Liver (tissue), 10 donors: ENCODE measurements at places on chromosomes 12 and 14. TPM values are rescaled to one million over a fixed set of nuclear protein-coding genes. Genes with fewer than 3 reads are reported as not detected.

DNA sequence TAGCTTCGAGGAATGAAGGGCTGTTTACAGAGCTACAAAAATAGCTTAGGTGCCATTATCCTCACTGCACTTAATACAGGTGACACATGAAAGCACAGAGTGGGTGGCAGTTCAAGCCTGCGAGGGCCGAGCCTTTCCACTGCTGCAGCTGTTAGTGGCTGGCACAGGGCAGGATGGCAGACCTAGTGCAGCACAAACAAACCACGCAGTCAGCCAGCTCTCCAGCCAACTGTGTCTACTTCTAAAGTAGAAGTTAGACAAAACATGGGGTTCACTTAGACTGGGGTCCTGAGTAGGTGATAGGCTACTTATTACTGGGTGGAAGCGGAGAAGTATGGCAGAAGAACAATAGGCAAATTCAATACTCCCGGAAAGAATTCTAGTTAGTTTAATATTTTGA, 95.4 kb downstream of the DUSP16 start:
- DNase-seq: no peak
- no peaks in the 10 kb centered on the region for H3K36me3 ChIP-seq
- no peak overlapping the region for H3K4me3 ChIP-seq
- H3K27me3 ChIP-seq: no peaks in the 10 kb centered on the region

DNA sequence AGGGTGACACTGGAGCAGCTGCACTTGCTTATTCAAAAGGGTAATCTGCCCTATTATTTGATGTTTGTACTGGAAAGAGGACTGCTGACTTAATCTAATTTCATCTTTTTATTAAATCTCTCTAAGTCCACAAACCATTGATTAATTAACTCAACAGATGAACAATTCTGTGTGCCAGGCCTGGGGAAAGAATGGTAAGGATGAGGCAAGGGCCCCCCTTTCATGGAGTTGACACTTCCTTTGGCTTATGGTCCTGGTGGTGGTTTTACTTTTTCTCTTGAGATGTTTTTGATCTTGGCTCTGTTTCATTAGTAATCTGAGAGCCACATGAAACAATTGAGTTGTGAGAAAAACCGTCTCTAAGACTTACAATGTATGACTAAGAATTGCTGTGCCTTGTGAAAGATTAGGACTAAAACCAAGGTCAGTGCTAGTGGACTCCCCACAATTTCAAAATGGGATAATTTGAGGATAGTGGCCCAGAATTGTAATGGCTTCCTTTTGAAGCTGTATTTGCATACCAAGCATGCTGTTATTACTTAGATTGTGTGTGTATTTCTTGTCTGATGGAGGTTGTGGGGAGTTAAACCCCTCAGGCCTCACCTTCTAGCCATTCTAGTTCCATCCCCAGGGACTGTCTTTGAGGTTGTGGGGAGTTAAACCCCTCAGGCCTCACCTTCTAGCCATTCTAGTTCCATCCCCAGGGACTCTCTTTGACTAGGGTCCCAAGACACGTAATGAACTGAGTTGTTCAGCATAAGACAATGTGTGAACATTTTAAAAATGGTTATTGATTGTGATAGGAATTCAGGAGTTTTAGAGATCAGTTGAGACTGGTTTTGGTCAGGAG, 52.5 kb upstream of the EVL start:
- no peaks in the 10 kb centered on the region for H3K36me3 ChIP-seq
- no peaks in the 10 kb centered on the region for H3K4me1 ChIP-seq
- no peak for DNase-seq
- H3K27ac ChIP-seq: no peak overlapping the region
- no peak overlapping the region for H3K4me3 ChIP-seq

LBHD2 gene
- total RNA-seq: 0.47 TPM

DNA sequence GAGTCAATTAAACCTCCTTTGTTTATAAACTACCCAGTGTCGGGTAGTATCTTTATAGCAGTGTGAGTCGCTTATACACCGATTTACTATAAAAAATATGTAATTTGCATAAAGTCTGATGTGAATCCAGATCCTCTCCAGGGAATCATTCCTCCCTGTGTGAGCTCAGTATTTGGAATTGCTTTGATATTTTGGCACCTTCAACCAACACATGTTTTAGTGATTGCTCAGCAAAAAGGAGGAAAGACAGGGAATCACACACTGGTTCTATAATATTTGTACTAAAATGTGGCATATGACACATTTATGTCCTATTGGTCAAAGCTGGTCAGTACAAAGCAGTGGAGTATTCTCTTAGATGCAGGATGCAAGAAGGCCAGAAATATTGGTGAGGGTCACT, 703.9 kb upstream of the ATXN7L3B start:
- no peak overlapping the region for H3K27ac ChIP-seq
- H3K36me3 ChIP-seq: no peaks in the 10 kb centered on the region
- no peaks in the 10 kb centered on the region for H3K4me1 ChIP-seq
- H3K27me3 ChIP-seq: no peaks in the 10 kb centered on the region
- DNase-seq: no peak

DNA sequence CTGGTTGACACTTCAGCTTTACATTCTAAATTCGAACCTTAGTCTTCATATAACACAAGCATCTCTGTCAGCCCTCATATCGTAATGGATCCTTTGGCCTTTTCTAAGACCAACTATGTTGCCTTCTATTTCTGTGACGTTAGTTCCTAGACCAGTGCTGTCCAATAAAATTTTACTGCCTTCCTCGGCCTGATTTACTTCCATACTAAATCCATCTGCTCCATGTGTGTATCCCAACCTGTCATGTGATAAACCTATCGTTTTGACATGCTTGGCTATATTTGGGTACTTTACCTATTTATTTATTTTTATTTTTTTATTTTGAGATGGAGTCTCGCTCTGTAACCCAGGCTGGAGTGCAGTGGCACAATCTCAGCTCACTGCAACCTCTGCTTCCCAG, 20.3 kb downstream of the ACAD10 start:
- peak overlapping the region; percentile 53 for H3K27ac ChIP-seq
- DNase-seq: no peak
- no peaks in the 10 kb centered on the region for H3K27me3 ChIP-seq
- peaks cover 29% of the 10 kb centered on the region for H3K36me3 ChIP-seq
- peaks cover 3% of the 10 kb centered on the region for H3K4me1 ChIP-seq
- no peak overlapping the region for H3K4me3 ChIP-seq

CD27 gene
- total RNA-seq: 0.67 TPM

SMIM41 gene
- total RNA-seq: 0.50 TPM

GRCh38 chr12:49230805-49231194, 34.1 kb upstream of the TUBA1C start:
- H3K36me3 ChIP-seq: no peaks in the 10 kb centered on the region
- no peaks in the 10 kb centered on the region for H3K27me3 ChIP-seq
- no peaks in the 10 kb centered on the region for H3K4me1 ChIP-seq
- no peak overlapping the region for H3K27ac ChIP-seq
- H3K4me3 ChIP-seq: no peak overlapping the region
- DNase-seq: no peak

DNA sequence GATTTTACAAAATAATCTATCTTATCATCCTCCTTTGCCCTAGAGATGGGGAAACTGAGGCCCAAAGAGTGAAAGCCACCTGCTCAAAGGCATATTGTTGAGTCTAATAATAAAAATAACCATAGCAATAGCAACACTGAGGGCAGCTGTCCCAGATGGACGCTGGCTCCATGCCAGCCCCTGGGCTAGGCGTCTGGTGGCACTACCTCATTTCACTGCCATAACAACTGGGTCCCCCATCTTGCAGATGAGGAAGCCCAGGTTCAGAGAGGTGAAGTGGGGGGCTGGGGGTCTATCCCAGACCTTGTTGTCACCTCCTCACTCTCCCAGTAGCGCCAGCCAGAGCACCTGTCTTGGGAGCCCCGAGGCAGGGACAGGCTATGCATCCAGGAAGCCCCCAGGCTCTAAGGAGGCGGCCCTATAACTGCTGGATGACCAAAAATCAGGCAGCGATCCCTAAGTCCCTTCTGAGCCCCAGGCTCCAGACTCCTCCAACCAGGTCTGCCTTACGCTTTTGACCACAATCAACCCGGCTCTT, 12.8 kb downstream of the BDKRB2 start:
- H3K4me3 ChIP-seq: no peak overlapping the region
- peaks cover 4% of the 10 kb centered on the region for H3K27me3 ChIP-seq
- H3K4me1 ChIP-seq: peaks cover 2% of the 10 kb centered on the region
- H3K27ac ChIP-seq: no peak overlapping the region
- no peak for DNase-seq

GRCh38 chr12:69338120-69338859, 9.9 kb upstream of the LYZ start:
- H3K4me3 ChIP-seq: no peak overlapping the region
- no peaks in the 10 kb centered on the region for H3K27me3 ChIP-seq
- peak overlapping the region; percentile 49 for H3K27ac ChIP-seq
- H3K4me1 ChIP-seq: peaks cover 33% of the 10 kb centered on the region
- H3K36me3 ChIP-seq: no peaks in the 10 kb centered on the region

DNA sequence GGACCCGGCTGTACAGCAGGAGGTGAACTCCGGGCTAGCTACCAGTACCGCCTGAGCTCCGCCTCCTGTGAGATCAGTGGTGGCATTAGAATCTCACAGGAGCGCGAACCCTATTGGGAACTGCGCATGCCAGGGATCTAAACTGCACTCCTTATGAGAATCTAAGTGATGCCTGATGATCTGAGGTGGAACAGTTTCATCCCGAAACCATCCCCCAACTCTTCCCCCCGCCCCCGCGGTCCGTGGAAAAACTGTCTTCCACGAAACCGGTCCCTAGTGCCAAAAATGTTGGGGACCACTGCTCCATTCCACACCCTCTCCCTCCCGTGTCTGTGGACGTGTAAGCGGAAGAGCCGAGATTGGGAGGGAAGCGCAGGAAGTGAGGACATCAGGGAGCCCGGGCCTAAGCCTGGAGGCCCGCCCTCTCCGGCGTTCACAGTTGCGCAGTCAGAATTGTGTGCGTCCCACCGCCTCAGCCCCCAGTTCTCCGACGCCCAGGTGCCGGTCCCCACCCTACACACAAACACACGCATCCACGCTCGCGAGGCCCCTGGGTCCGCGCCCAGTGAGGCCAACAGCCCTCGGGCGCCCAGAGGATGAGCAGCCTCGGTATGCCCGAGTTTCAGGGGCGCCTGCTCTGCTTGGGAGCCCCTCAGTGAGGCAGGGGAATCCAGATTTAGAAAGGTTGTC, 1.8 kb upstream of the RNASE4 start:
- no peaks in the 10 kb centered on the region for H3K36me3 ChIP-seq
- peak overlapping the region; percentile 97 for H3K27ac ChIP-seq
- peak; percentile 73 for DNase-seq
- H3K27me3 ChIP-seq: no peaks in the 10 kb centered on the region

LTBP2 gene
- 1.3 TPM for total RNA-seq

DNA sequence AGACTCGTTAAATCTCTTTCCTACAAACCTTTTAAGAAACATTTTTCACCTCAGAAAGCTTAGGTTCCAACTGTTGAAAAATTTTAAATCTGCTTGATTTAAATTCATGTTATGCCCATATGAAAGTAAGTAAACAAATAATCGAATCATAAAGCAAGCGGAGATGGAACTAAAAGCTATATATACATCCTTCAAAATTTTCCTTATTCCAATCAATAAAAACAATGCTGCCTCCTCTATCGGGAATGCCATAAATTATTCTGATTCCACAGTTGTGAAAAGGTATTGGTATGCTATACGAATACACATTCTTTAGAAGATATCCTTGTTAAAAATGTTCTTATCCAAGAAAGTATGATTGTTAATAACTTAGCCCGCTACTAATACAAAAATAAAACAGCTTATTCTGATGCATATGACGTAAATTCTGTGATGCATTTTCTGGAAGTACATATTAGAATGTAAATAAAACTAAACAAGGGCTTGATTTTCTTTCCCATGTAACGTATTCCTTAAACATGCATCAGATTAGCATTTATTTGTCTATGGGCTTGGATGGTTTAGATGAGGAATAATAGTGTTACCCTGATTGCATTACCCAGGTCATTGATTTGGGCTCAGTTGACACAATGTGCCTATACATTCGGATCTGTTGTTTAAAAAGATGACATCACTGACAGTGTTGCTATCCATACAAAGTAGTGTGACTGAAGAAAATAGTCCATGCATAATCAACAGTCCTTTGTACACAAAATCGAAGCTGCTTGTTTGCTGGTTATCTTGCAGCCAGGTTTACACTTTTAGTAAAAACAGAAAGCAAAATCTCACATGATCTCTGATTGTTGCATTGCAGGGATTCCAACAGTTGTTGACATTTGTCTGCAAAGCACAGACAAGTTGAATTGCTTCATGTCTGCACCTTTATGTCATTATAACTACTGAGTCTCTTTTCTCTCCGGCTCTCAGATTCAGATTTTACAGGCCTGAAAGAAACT, 656 bp upstream of the DTD2 start:
- H3K36me3 ChIP-seq: peaks cover 2% of the 10 kb centered on the region
- H3K27me3 ChIP-seq: no peaks in the 10 kb centered on the region
- peak overlapping the region; percentile 14 for H3K4me3 ChIP-seq
- peak overlapping the region; percentile 80 for H3K27ac ChIP-seq
- peaks cover 3% of the 10 kb centered on the region for H3K4me1 ChIP-seq
- no peak for DNase-seq

- peak; percentile 40 for DNase-seq
- no peak overlapping the region for H3K27ac ChIP-seq
- no peaks in the 10 kb centered on the region for H3K36me3 ChIP-seq
- peaks cover 6% of the 10 kb centered on the region for H3K4me1 ChIP-seq
Measured at GRCh38 chr14:54420478-54421142, 20.6 kb downstream of the CNIH1 start.

IQSEC3 gene
- 0.51 TPM for total RNA-seq

- DNase-seq: no peak
- no peaks in the 10 kb centered on the region for H3K4me1 ChIP-seq
- no peak overlapping the region for H3K27ac ChIP-seq
- no peaks in the 10 kb centered on the region for H3K27me3 ChIP-seq
- H3K36me3 ChIP-seq: no peaks in the 10 kb centered on the region
- H3K4me3 ChIP-seq: no peak overlapping the region
Measured at GRCh38 chr12:30296486-30296885, 399.2 kb downstream of the IPO8 start.

- H3K27me3 ChIP-seq: no peaks in the 10 kb centered on the region
- no peak overlapping the region for H3K27ac ChIP-seq
- peaks cover 6% of the 10 kb centered on the region for H3K4me1 ChIP-seq
- H3K36me3 ChIP-seq: no peaks in the 10 kb centered on the region
- no peak for DNase-seq
Measured at GRCh38 chr14:34843011-34843554, 32.1 kb downstream of the BAZ1A start.

DNA sequence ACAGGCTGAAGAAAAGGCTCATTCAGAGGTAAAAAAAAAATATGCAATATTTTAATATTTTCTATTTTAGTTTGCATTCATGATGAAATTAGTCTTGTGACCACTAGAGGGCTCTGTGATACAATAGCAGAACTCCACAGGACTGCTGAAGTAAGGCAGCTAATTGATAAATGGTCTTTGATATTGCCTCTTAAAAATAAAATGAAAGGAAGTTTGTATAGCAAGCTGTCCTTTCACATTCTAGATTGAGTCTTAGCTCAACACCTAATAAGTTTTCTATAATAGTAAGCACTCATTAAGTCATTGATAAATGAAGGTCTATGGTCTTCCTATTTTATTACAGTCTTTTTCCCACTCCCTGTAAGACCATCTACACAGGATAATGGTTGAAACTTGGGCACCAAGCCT, 315.7 kb downstream of the NAV3 start:
- H3K36me3 ChIP-seq: no peaks in the 10 kb centered on the region
- no peaks in the 10 kb centered on the region for H3K27me3 ChIP-seq
- H3K27ac ChIP-seq: no peak overlapping the region
